ENCODE measurements at places on chromosomes 7 and 10.

DNA sequence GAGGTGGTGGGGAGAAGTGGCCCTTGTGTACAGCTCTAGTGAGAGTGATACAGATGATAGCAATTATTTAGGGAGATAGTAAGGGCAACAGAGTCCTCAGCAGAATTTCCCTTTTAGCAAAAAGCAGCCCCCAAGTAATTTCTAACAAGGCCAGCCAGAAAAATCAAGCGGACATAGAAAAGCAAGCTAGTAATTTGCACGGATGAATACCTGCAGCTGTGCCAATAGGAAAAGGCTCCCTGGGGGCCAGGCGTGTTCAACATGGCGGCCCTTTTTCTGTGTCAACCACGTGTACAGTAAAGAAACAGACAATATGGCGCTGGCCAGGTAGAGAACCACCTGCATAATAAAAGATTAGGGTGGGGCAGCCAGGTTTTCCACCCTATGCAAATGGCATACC is 7.4 kb downstream of the MCM10 start:
- DNase-seq, result no peak

DNA sequence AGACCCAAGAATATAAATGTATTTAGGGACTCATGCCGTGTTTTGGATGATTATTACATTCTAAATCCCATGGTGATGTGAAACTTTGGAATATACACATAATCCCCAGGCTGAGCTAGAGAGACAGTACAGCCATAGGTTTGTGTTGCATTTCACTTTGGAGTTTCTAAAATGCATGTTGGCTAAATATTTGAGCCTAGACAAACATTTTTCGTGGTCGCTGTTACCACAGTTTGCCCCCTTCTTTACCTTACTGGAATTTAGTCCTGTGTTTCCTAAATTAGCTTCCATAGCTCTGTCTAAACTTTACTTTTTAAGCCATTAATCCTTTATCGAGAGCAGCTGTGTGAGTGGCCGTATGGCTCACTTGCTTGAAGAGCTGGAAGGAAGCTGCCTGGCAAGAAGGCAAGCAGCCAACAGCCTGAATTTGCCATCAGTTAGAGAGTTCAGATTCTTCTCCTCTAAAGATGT is 192.0 kb downstream of the BICC1 start:
- DNase-seq, result no peak

DNA sequence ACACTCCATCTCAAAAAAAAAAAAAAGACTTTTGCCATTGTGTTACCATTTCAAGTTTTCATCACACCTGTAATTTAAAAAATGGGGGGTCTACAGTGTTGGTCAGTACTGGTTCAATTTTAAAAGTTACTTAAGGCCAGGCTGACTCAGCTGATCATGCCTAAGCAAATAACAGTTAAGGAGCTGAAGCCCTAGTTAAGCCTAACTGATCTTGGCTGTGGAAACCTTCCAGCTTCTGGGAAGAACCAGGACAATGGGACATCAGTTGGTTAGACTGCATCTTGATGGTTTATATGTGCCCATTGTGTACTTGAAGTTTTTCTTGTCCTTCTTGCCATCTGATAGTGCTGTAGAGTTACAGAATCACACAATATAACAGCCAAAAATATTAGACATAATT is 26.7 kb downstream of the VCL start:
- no peak for DNase-seq

- no peak for DNase-seq
Measured at GRCh38 chr10:3814838-3815220, 29.8 kb upstream of the KLF6 start.

DNA sequence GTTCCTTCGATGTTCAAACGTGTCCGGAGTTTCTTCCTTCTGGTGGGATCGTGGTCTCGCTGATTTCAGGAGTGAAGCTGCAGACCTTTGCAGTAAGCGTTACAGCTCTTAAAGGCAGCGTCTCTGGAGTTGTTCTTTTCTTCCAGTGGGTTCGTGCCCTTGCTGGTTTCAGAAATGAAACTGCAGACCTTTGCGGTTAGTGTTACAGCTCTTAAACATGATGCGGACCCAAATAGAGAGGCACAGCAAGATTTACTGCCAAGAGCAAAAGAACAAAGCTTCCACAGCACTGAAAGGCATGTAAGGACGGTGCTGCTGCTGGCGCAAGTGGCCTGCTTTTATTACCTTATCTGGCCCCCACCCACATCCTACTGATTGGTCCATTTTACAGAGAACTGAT is 931.4 kb downstream of the IPMK start:
- no peak for DNase-seq

DNA sequence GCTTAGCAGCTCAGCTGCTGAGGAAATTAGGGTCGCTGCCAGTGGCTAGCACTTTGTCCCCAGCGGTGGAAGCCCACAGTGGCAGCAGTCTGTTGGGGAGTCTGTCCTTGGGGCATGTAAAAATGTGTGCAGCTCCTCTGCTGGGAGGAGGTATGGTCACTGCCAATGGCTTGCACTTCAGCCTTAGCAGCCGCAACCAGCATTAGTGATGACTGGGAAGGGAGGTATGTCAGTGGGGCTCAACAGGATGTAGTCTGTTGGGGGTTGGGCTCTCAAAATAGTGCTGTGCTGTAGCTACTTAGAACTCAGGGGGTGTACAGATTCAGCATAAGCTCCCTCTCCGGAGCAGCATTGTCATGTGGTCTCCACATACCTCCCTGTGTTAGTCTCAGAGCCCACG is 189.9 kb downstream of the ZEB1 start:
- DNase-seq, result no peak

DNA sequence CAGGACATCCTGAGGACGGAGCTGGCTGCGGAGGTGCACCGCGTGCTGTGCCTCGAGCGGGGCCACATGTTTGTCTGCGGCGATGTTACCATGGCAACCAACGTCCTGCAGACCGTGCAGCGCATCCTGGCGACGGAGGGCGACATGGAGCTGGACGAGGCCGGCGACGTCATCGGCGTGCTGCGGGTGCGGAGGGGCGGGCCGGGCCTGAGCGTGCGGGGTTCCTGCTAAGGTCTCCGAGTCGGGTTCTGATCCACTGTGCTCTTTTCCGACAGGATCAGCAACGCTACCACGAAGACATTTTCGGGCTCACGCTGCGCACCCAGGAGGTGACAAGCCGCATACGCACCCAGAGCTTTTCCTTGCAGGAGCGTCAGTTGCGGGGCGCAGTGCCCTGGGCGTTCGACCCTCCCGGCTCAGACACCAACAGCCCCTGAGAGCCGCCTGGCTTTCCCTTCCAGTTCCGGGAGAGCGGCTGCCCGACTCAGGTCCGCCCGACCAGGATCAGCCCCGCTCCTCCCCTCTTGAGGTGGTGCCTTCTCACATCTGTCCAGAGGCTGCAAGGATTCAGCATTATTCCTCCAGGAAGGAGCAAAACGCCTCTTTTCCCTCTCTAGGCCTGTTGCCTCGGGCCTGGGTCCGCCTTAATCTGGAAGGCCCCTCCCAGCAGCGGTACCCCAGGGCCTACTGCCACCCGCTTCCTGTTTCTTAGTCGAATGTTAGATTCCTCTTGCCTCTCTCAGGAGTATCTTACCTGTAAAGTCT is 10.4 kb downstream of the ATG9B start:
- DNase-seq, result peak; percentile 76

DNA sequence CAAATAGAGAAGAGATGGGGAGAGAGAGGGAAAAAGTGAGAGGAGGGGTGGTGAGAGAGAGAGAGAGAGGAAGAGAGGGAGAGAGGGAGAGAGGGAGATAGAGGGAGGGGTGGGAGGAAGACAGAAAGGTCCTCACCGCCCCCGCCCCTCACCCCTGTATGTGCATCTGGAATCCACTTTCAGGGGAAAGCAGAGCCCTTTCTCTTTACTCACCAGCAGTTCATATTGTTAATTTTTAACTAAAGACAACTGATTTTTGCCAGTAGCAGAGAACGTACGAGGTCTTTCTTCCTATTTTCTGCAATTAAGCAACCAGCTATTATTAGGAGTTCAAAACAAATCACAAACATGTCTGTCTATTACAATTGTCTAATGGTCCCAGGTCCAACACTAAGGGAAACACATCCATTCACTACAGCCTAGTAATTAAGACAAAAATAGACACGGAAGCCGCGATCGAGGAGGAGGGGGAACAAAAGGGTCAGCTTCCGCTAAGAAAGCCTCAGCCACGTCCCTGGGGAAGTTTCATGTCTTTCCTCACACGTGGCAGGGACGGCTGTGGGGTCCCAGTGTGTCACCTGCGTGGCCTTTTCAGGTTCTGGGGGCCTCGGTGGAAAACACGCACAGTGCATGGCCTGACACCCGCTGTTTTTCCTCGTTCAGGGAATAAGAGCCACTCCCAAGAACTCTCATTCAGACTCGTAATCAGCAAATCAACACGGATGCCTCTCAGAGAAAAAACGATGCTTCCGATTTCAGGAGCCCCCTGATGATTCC is 572.0 kb downstream of the PTPRN2 start:
- peak; percentile 21 for DNase-seq

DNA sequence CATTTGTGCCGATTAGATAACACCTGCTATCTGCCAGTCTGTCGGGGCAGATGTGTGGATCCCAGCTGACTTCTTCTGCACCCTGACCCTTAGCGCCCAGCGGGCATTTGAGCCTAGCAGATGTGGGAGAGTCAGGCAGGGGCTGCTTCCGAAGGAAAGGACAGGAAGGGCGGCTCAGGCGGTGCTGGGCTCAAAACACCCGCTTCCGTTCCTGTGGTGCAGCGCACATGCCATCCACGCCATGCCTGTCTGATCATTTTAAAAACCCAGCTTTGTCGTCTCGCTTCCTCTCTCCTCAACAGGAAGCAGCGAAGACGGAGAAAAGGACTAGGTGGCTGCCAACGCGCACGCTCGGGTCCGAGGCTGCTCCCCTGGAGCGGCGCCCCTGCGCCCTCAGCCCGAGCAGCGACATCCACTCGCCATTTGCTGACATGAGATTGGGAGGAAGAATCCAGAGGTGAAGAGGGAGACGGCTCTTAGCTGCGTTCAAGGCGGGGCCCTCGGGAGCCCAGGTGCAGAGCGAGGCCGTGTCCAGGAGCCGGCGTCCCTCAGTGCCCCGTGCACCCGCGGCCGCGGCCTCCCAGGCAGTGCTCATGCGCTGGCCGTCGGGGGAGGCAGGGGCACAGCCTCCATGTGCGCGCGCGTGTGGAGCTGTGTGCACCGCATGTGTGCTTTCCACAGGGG is 5.9 kb upstream of the BHLHA15 start:
- no peak for DNase-seq

GRCh38 chr7:35463176-35463700 is 209.3 kb upstream of the TBX20 start:
- peak; percentile 26 for DNase-seq

- DNase-seq, result no peak
Measured at GRCh38 chr7:12102126-12102525, 109.0 kb upstream of the TMEM106B start.

GRCh38 chr7:23246555-23246954 is at the start of gene GPNMB:
GPNMB (plus strand) TSS chr7:23246775; CDS start chr7:23246858, 83 bp downstream.
- DNase-seq, result no peak

DNA sequence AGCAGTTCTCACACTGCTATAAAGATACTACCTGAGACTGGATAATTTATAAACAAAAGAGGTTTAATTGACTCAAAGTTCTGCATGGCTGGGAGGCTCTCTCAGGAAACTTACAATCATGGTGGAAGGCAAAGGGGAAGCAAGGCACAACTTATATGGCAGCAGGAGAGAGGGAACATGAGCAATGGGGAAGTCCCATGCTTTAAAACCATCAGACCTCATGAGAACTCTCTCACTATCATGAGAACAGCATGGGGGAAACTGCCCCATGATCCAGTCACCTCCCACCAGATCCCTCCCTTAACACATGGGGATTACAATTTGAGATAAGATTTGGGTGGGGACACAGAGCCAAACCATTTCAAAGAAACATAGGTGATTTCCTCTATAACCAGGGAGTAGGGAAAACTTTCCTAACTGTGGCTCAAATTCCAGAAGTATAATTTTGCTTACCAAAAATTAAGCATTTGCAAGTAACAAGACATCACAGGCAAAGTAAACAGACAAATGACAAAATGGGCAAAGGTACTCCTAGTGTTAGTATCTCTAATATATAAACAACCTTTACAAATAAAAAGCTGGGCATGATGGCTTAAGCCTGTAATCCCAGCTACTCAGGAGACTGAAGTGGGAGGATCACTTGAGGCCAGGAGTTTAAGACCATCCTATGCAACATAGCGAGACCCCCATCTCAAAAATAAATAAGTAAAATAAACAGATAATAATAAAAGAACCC is 88.0 kb downstream of the KBTBD2 start:
- no peak for DNase-seq

- no peak for DNase-seq
Measured at GRCh38 chr10:61845196-61845949, 56.1 kb upstream of the ARID5B start.

DNA sequence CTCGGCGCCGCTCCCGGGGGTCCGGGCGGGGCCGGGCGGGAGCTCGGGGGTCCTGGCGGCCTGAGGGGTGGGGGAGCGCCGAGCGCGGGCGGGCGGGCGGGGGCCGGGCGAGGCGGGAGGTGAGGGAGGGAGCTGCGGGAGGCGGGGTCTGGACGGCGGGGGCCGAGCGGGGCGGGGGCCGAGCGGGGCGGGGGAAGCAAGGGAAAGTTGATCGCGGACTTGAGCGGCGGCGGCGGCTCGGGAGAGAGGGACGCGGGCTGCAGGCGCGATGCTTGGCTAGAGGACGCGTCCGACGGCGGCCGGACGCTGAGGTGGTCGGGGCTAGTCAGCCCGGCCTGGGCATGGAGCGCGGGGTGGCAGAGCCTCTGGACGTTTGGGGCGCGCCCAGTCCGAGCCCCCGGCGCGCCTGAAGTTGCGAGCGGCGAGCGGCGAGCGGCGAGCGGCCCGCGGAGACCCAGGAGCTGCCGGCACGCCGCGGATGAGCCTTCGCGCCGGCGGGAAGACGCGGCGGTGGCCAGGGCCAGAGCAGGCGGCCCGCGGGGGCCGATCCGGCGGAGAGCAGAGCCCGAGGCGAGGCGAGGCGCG is at the start of gene CDH23:
Gene CDH23 (plus strand): TSS at position 210 of the 585 bp plus-strand sequence. CDS start 42,912 bp downstream, outside the sequence.
- DNase-seq, result no peak

GRCh38 chr7:2244404-2244995 is 2.5 kb downstream of the NUDT1 start:
- no peak for DNase-seq

DNA sequence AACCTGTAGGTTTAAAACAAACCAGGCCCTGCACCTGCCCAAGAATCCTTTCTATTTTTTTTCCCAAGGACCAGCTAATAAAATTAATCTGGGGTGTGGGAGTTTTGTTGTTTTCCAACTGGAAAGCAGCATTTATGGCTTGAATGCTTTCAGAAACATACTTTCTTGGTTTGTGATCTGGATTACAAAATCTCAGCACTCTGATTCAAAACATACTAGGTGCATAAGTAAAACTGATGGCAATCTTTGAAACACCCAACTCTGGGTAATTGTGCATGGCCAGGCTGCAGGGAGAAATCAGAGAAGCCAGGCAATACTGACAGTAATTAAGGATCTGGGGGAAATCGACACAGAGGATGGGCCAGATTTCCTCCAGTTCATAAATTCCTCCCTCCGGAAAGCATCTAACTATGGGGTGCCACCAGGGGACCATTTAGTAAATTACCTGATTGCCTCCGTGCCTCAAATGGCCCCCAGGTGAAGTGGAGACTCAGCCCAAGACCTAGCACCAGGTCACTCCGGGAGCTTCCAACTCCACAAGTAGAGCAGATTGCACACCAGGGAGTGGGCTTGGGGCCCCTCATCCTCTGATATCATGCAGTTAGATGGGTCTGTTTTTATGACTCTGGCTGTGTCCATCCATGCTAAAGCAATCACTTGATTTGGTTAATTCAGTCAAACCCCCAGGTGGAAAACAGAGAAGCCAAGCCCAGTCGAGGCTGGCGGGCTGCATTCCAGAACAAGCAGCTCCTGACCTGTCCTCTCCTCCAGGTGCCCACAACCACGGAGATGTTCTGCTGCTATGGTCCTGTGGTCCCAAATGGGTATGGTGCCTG is 15.2 kb upstream of the C10orf53 start:
- DNase-seq, result no peak
